ENCODE measurements at places on chromosomes 2 and 18.

DNA sequence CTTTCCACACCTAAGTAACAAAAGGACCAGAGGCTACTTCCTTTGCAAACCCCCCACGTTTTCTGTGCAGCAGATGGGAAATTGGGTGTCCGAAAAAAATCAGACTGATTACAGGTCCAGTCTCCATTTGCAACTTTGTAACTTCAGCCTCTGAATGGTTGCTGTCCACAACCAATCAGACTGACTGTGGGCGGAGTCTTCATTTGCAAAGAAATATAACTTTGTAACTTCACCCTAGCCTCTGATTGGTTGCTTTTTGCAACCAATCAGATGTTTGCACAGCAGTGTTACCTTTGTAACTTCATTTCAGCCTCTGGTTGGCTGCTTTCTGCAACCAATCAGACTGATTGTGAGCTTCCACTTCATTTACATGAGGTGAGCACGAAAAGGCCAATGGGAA, 27.8 kb upstream of the CACNB4 start:
- DNase-seq, result no peak

DNA sequence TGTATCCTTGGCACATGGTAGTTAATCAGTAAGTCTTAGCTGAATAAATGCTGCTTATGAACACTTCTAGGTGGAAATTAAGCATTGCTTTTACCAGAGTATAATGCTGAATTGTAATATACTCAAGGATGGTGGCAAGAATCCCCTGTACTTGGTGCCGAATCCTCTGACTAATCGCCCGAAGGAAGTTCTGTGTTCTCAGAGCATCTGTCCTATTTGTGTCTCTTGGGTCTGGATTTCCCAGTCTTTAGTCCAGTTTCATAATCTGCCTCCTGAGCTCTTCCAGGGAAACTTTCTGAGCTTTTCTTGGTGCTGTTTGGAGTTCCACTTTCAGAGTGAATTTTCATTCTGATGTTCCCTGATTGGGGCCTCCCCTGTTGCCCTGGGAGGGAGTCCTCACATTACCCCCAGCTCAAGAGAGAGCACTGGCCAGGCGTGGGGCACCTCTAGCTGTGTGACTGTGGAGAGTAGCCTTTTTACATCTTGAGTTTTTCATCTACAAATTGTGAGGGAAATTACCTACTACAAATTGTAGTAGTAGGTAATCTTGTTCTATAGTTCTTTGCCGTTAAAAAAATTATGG, 144.9 kb downstream of the LTBP1 start:
- DNase-seq, result no peak

GRCh38 chr2:36951027-36951518, 15.3 kb downstream of the STRN start:
- no peak for DNase-seq

DNA sequence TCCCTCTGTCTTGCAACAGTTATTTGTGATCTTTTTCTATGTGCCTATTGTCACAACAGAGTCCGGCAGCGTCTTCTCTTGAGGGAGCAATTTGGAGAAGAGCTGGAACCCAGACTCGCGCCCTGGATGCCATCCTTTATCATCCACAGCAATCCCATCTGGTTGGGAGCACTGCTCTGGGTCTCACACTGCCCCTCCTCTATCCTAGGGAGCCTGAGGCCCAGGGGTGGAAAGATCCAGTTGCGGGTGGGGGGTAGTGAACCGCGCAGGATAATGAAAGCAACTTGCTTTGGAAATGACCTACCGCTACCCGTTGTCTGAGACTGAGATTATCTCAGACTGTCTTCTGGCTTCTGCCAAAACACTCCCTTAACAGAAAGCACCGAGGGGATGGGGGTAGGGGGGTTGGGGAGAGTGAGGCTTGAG, 713 bp downstream of the WBP1 start:
- DNase-seq, result no peak

- no peak for DNase-seq
Observed at GRCh38 chr2:128196471-128196931, 105.5 kb downstream of the UGGT1 start.

DNA sequence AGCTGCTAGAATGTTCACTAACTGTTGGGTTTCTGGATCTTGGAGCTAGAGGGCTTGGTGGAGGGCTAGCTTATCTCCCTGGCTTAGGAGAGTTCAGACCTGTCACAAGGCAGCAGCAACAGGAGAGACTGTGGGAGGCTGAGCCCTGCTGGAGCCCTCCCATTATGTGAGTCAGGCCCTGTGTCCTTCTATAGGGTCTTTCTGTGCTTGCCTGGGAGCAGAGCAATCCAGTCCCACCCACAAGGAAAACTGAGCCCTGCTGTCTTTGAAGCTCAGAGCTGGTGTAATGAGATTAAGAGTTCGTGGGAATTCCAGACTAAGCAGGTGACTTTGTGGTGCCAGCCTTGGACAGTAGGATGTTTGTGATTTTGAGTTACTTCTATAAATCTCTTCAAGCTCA, 249.0 kb downstream of the TTC32 start:
- DNase-seq, result no peak

GRCh38 chr2:215722125-215722524, 286.3 kb upstream of the FN1 start:
- DNase-seq, result no peak

DNA sequence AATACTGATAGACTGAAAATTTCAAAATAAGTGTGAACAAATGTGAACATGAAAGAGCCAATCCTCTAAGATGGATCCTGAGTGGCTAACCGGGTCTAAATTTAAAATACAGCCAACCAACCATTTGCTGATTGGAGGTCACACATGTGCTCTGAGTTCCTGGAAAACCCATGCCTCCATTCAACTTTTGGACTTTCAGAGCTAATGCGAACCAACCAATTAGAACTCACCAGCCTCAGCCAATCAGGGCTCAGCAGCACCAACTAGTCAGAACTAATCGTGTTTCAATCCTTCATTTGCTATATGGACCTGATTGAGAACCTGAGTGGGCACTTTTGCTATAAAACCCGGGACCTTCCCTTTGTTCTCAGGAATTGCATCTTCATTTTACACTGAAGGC, 111.5 kb downstream of the MEP1B start:
- no peak for DNase-seq

DNA sequence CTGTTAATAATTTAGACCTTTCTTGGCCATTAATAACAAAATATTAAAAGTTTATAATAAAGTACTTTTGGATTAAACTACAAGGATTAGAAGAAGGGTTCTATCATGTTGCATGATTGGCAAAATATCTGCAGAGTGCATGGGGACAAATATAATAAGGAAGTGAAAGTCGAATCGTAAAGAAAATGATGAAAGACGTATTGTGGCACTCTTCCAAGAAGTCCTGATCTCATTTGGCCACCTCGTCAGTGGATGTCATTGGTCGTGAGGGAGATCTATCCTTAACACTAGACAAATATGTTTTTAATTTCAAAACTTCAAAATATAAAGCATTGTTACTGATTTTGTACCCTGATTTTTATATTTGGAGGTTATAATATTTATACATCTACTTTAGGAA, 197.7 kb upstream of the STON1 start:
- DNase-seq, result no peak

GRCh38 chr18:26425148-26425531, 123.2 kb downstream of the KCTD1 start:
- DNase-seq, result no peak

GRCh38 chr18:74856434-74856833, 258.8 kb downstream of the ZNF407 start:
- no peak for DNase-seq

- DNase-seq, result no peak
Observed at GRCh38 chr2:207937823-207938222, 87.5 kb downstream of the PLEKHM3 start.

- no peak for DNase-seq
Observed at GRCh38 chr2:236824836-236825235, 255.2 kb downstream of the ACKR3 start.

- DNase-seq, result no peak
Observed at GRCh38 chr2:30561349-30561748, 114.3 kb downstream of the LCLAT1 start.

GRCh38 chr2:23718931-23719700, 207.8 kb downstream of the ATAD2B start:
- no peak for DNase-seq

DNA sequence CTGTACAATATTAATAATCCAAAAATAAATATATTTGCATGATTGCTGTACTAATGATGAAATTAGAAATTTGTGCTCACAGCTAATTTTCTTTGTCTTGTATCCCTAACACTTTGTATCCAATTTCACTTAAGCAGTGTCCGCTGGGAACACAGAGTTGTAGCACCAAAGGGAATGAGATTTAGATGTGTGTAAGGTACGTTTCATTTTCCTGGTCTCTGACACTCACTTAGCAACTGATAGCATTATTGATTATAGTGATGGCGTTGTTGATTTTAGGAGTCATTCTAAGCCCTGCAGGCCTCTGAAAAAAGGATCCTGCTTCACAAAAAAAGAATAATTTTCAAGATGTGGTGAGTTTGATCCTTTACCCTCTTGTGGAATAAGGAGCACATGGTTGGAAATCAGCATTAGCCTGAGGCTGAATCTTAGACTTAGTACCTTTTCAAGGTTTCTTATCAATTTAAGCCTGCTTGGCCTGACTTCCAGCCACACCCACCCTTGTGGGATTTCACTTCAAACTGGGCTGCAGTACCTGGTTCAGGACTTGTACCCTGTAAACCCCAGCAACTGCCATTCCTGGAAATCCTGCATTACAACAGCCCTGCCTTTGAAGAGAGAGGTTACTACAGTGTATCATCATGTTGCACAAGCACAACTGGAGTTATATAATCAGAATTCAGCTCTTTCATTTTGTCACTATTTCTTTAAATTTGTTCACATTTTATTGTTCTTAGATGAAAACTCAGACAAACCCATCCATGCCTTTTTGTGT, 116.2 kb downstream of the RND3 start:
- no peak for DNase-seq

DNA sequence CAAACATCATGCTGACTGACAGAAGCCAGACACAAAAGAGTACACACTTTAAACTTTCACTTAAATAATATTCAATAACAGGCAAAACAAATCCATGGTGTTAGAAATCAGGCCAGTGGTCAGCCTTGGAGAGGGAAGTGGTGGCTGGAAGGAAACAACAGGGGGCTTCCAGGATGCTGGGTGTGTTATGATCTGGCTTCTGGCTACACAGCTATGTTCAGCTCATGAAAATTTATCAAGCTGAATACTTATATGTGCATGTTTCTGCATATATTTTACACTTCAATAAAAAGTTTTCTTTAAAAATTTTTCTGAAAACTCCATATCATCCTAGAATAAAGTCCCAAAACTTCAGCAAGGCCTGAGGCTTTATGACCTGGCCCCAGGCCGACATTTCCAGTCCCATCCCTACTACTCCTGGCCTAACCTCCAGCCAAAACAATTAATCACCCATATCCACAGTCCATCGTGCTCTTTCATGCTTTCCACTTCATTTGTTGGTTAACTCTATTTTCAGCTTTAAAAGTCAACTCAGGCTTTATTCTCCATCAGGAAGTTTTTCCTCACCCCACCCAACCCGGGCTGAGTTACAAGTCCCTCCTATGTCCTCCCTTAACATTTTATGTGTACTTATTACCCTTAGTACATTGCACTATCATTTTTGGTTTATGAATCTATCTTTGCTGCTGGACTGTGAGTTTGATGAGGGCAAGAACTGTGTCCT, 27.9 kb upstream of the SPTBN1 start:
- DNase-seq, result no peak

DNA sequence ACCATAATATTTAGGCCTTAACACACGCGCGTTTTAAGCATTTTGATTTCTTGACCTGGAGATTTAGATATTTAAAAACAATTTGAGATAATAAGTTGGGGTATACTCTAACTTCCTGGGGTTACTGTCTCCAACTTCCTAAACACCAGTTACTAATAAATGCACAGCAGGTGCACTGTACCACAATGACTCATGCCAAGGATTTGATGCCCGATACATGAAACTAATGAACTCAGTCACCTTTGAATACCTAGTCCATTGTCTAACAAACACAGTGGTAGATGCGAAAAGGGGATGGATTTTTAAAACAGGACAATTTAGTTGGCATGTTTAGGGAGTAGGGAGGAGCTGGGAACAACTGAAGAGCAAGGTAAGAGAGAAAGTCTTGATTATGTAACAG, 21.2 kb downstream of the CABYR start:
- no peak for DNase-seq

DNA sequence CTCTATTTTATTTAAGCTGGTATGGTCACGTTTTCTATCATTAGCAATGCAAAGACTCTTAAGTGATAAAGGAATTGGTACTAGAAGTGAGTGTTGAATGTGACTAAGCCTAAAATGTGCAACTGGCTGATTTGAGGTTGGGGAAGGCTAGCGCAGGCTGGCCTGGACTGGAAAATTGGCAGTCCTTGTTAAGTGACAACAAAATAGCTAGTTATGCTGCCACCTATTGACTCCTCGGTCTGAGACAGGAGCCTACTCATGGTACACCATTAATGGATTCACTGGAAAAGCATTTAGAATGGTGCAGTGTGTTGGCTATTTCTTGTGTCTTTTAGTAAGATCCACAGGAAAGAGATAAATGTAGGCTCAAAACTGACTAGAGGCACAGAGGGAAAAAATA, 5.7 kb upstream of the WIPF1 start:
- peak; percentile 42 for DNase-seq

All from central memory CD4-positive, alpha-beta T cell (primary cell).